Stimulated activated CD8-positive, alpha-beta memory T cell treated with anti-CD3 and anti-CD28 coated beads, Interleukin-15, amount 100 ng/mL, for 24 hours (primary cell): ENCODE measurements at places on chromosomes 12 and 14.

GRCh38 chr12:3455312-3455711 is 35.7 kb upstream of the PRMT8 start:
- DNase-seq = no peak

GRCh38 chr12:131896080-131896810 is 1.8 kb downstream of the ULK1 start:
- peak; percentile 38 for DNase-seq

DNA sequence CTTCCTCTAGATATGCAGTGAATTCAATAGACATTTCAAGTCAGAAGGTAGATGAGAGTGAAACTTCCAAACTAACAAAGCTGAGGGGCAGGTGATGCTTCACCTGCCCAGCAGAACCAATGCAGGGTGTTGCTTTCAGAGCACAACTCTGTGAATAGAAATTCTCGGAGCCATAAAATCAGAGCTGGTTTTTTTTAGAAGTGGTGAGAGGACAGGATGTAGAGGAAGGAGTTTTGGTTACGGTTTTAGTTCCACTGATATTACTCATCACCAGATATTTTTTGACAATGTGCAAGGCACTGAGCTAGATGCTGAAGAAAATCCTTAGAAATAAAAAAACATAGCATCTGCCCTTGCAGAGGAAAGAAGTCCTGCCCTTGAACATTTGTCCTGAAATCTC is 62.2 kb downstream of the BMP4 start:
- DNase-seq = no peak

DNA sequence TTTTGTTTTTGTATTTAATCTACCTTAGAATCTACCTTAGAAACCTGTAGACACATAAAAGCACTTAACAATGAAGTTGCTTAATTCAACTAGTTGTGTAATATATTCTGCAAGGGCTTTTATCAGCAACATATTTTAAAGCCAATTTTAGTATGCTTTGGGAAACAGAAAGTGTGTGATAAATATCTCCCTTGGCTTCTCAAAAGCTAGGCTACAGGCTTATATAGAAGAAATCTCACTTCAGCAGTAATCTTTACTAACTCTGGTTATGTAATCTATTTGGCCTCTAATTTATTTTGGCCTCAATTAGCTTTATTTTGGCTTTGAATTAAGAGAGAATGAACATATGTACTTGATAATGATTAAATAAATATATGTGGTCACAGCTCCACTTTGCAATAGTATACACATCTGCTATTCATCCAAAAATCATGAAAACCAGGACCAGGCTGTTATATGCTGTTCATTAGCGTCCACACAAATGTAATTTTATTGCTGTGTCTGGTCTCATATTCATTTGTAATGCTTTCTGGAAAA is 37.2 kb downstream of the LRP6 start:
- DNase-seq = no peak

GRCh38 chr14:61277232-61277631 is 3.9 kb downstream of the TMEM30B start:
- DNase-seq = no peak

DNA sequence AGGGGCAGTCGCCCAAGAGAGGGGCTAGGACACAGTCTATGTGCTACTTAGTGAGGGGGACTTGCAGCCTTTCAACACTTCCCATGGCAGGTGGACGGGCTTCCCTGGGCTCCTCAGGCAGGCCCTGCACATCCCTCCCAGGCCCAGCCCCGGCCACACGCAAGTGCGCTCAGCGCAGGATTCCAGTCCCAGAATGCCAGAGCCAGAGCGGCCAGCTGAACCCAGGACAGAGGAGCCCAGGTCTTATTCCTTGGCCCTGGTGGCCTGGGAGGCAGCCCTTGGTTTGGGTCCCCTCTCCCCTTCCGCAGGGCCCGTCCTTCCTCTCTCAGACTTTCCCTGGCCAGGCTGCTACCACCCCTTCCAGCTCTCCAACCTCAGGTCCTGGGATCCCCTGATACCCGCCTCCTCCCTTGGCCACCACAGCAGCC is 12.0 kb downstream of the DLK1 start:
- DNase-seq = no peak

GRCh38 chr12:57517187-57517586 is 3.1 kb downstream of the DDIT3 start:
- DNase-seq = no peak

DNA sequence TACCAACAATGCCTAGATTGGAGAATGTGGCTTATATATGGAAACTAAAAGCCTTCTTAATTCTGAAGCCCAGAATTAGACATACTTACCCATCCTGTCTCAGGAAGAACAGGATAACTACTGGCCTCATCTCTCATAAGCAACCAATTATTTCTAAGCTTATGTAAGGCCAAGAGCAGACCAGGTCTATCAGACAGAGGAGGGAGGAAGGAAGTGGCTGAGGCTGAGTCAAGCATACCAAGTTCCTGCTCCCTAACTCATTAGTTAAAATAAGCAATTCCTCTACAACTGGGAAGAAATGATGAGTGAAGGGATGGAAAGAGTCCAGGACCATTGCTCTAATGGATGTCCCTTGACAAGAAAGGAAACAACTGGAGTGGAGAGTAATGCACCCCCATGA is 27.0 kb upstream of the INSM2 start:
- DNase-seq = no peak

DNA sequence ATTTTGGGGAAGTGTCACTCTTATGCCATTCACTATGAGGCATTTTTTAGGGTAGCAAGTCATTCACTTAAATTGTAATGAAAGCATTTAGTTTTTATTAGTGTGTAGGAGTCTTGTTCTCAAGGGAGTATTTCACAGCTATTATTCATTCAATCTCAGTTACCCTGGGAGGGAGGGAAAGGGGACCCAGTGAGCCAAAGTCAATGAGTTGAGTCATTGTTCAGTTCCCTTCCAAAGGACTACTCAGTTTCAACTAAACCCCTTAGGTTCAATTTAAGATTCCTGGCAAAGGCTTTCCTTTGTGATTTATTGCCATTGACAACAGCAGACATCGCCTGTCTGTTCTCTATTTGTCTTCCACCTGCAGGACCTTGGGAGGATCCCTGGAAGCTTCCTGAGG is 29.3 kb upstream of the RASSF8 start:
- DNase-seq = no peak

- DNase-seq = no peak
These were observed 398.8 kb downstream of the PRKD1 start for GRCh38 chr14:29528889-29529288.

DNA sequence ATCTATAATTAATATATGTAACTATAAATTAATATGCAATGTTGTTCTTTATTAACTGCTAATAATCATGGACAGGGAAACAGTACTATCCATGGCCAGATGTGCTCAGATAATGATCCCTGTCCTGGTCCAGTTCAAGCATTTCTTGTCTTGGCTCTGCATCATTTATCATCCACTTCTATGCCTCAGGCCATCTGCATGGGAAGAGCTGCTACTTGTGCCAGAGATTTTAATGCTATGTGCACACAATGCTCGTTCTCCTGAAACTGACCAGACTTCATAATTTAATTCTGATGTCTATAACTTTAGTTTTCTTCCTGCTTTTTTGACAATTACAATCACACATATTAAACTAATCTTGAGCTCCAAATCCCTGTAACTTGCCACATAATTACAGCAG is 11.2 kb upstream of the TMX1 start:
- no peak for DNase-seq
